HEK293T (cell line): ENCODE measurements at places on chromosomes 7 and 10.

DNA sequence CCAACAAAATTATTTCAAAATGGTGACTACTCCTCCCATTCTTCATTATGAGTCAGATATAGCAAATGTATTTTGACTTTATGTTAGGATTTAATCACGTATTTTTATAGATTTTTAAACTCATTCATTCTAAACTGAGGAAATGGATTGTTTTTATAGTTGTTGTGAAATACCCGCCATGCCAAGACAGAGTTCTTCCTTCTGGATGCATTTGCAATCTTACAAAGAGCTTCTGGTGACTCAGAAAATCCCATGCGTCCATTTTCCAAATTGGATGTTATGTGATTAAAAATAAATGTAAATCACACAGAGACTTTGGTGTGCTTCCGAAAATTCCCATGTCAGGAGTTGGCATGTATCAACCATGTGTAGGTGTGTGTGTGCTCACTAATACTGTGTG is 179.3 kb downstream of the TRIL start:
- DNase-seq: no peak

DNA sequence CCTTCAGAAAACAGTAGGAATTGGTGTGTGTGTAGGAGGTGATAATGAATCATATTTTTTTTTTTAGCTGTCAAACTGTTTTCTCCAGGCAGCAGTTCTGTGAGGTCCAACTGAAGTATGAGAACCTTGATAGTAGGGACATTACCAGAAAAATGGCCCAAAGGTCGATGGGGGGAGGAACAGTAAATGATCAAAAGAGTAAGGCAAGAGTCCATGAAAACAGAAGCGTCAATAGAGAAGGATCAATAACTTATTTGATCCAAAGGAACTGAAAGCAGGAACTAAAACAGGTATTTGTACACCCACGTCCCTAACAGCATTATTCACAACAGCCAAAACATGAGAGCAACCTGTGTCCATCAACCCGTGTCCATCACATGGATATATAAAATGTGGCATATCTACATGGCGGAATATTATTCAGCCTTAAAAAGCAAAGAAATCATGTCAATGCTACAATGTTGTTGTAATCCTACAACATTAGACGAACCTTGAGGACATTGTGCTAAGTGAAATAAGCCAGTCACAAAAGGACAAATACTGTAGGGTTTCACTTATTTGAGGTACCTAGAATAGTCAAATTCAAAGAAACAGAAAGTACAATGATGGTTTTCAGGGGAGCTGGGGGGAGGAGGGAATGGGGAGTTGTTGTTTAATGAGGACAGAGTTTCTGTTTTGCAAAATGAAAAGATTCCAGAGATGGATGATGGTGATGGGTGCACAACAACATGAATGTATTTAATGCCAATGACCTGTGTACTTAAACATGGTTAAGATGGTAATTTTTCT is 214.0 kb upstream of the KLF14 start:
- no peak for DNase-seq

- no peak for DNase-seq
Observed at GRCh38 chr10:95237376-95238170, 43.5 kb downstream of the ACSM6 start.

DNA sequence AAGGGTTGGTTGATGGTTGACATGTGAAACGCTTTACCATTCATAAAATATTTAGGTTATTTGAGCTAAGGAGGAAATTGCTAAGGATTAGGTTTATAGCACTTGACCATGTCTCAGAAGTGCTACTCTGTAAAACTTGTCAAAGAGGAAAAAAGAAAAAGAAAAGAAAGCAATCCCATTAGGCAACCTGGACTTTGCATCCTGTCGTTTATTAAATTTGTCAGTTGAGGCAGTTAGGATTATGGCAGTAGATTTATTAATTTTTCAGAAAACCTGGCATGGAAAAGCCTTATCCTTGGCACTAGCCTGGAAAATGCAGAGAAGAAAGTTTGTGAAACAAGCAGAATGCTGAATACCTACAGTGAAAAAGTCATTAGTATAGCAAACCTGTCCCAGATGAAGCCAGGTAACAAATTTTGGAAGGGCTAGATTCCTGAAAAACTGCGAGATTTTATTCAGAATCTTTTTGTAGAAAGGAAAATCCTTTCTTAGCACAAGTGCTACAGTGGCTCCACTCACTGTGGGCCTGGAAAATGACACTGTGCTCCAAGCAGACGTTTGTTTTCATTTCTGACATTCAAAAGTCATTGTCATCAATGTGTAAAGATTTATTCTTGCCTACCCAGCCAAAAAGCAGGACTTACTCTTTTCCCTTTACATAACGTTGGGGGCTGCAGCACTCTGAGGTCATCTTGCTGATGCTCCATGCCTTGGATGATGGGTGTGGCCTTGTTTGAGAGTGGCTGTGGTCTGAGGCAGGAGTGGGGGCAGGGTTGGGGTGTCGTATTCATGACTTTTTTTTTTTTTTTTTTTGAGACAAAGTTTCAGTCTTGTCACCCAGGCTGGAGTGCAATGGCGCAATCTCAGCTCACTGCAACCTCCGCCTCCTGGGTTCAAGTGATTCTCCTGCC is 664.9 kb downstream of the SUGCT start:
- no peak for DNase-seq

- DNase-seq: no peak
Observed at GRCh38 chr7:29032146-29032545, 74.0 kb upstream of the TRIL start.

- peak; percentile 68 for DNase-seq
Observed at GRCh38 chr10:48306870-48307710, 613 bp downstream of the MAPK8 start.

DNA sequence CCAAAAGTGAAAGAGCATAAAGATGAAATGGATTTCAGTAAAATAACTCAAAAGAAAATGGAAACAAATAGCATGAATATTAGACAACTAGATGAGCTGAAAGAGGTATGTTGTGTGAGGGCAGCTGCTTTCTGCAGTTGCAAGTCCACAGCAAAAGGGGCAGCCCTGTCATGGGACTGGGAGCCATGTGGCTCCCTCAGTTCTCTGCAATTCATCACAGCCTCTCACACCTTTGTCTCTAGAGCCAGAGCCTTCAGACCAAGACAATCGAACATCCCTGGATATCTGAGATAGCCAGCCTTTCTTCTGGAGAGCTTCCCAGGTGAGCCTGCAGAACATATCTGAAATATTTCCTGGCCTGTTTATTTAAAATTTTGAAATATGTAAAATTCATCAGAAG is 538.7 kb downstream of the REEP3 start:
- no peak for DNase-seq

DNA sequence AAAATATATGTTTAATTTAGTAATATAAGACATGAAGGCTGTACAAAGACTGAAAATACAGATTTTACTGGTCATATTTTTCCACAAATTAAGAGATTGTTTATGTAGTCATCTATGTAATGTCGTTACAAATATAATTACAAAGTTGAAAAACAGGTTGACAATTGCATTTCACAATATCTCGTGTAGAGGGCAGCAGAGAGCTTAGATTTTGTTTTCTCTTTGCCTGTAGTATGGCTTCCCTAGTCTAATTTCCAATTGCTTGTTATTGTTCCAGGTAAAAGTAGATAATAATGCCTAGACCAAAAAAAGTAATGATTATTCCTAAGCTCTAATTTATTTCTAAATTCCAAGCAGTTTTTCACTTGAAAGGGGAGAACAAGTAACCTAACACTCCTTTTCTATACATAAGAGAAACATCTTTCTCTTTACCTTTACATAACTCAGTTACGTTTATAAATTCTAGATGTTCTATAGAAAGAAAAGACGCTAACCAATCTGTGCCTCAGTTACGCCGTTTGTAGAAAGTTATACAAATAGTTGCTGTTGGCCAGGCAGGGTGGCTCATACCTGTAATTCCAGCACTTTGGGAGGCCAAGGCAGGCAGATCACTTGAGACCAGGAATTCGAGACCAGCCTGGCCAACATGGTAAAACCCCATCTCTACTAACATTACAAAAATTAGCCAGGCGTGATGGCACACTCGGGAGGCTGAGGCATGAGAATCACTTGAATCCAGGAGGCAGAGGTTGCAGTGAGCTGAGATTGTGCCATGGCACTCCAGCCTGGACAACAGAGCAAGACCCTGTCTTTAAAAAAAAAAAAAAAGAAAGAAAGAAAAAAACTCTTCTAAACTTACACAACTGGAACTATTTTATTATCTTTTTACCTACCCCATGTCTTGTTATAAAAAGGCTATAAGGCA is 30.0 kb downstream of the NET1 start:
- DNase-seq: no peak

DNA sequence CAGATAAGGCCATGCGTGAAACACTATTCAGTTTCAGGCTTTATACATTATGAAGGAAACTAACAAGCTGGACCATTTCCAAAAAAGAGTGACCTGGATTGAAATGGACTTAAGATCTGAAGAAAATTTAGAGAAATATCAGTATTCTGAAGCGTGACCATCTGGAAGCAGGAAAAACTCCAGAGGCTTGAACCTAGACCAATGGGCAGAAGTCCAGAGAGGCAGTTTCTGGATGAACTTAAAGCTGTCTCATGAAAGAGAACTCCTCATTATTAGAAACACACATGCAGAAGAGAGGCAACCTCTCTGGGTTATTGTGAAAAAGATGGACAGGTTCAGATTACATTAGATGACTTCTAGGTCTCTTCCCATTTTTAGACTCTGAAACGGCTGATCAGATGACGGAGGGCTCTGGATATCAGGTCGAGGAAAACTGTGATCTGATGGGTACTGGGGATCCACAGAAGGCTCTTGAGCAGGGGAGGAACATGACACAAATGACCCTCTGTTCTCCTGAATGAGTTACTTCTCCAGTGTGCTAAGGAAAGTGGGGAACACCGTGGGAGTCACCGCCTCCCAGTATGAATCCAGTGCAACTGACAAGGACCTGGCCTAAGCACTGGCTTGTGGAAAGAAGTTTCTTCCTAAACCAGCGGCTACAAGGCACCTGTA is 116.5 kb downstream of the SPDYE5 start:
- no peak for DNase-seq

- no peak for DNase-seq
Observed at GRCh38 chr7:18384491-18385143, 110.9 kb upstream of the HDAC9 start.

- DNase-seq: no peak
Observed at GRCh38 chr10:133275684-133276092, 980 bp downstream of the ADAM8 start.

GRCh38 chr7:70703785-70704184 is 428.2 kb upstream of the GALNT17 start:
- DNase-seq: no peak

GRCh38 chr7:41114131-41114530 is 588.8 kb downstream of the INHBA start:
- no peak for DNase-seq

GRCh38 chr10:75201793-75202307 is 8.7 kb upstream of the VDAC2 start:
- DNase-seq: no peak

GRCh38 chr7:111931016-111931517 is 275.1 kb downstream of the DOCK4 start:
- DNase-seq: no peak

DNA sequence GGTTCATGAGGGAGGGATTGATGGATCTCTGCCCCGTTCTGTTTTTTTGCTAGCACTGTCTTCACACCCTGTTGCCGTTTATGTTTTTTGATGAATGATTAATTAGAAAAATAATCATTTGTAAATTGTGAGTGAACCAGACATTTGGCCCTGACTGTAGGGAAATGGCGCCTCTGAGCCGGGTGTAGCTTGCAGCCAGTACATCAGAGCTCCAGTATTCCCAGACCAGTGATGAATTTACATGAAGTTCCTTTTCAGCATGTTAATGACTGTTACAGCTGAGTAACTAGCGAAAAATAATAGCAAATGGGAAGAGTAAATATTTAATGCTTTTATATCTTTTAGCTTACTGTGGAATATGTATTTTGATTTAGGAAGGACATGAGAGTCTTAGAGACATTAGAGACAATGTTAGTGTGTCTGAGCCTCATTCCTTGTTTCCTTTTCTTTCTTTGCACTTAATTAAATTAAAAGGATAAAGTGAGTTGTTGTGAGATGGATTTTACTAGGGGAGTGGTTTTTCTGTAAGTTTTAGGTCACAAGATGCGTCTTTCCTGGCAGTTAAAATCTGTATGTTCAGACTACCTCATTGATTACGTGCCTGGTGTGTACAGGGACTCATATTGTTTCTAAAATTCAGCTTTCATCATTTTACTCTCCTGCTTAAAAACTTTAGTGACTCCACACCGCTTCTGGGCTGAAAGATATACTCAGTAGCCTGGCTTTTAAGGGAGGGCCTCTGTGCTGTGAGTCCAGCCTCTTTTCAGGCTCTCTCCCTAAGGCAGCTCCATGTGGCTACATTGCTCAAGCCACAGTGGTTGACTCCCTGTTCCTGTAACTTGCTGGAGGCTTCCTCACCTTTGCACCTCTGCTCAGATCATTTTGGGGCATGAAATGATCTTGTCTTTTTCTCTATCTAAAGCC is 86.4 kb downstream of the AUTS2 start:
- no peak for DNase-seq

DNA sequence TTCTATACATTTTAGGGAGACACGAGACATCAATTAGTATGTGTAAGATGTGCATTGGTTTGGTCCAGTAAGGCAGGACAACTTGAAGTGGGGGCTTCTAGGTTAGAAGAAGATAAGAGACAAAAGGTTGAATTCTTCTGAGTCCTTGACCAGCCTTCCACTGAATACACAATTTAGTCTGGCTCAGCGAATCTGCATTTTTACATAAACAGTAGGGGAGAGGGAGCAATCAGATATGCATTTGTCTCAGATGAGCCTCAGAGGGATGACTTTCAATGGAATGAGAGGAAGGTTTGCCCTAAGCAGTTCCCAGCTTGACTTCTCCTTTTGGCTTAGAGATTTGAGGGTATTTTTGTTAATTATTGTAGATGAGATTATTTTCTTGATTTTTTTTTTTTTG is 20.0 kb upstream of the C10orf90 start:
- DNase-seq: no peak

DNA sequence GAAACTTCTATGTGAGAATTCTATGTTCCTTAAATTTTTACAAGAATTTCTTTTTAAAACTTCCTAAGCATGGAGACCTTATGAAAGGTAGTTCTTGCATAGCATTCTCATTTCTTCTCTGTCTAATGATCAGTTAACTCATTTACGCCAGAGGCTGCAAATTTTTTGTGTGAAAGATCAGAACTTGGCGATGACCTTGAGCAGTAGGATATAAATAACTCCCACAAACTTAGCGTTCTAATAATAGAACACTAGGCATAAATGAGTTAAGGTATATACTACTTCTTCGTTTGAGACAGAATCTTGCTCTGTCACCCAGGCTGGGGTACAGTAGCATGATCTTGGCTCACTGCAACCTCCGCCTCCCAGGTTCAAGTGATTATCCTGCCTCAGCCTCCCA is 13.7 kb downstream of the PILRA start:
- no peak for DNase-seq

- no peak for DNase-seq
Observed at GRCh38 chr7:101767544-101767943, 49.9 kb upstream of the CUX1 start.

GRCh38 chr7:130521258-130521951 is 29.5 kb downstream of the MEST start:
- no peak for DNase-seq

DNA sequence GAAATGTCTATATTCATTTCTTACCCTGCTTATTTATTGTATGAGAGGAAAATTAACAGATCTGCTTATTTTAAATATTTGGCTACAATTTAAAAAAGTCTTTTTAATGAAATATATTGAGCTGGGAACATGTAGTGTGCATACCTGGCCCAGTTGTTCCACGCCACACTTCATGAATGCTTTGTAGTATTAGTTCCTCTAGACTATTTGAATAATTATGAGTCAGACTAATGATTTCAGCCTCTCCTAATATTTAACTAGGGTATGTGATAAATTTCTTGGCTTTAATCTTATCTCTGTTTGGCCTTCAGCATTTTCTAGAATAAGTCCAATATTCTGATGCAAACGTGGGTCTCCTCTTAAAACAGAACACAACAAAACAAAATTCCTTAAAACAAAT is 226.6 kb downstream of the CREB5 start:
- no peak for DNase-seq
